ENCODE measurements at places on chromosomes 1 and 21. TPM values are rescaled to one million over a fixed set of nuclear protein-coding genes. Genes with fewer than 3 reads are reported as not detected.

TNFRSF9 gene
- not detected for total RNA-seq

SUSD4 gene
- 0.07 TPM for total RNA-seq

HSPA6 gene
- total RNA-seq: 0.04 TPM

- no peak for DNase-seq
These were observed 1.8 kb downstream of the EYA3 start for GRCh38 chr1:28086651-28087050.

GRCh38 chr1:86259390-86259789, 102.8 kb upstream of the COL24A1 start:
- no peak for DNase-seq
